Kidney epithelial cell (primary cell): ENCODE measurements at places on chromosomes 6 and 20.

DNA sequence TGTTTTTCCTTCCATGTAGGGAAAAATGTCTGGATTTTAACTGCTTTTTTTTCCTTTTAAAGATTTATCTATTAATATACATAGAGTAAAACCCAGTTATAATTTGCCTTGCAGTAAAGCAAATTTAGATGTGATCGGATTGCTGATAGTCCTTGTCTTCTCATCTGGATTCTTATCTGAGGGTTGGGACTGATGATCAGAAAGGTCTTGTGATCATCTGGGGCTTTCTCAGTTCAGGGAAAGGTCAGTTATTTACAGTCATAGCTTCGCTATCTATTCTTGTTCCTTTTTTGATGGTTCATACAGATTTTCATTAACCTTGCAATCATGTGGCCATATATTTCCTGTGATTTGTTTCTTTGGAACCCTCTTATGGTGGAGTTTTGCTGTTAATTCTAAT lies 63.8 kb upstream of the CLDN20 start:
- DNase-seq: no peak

GRCh38 chr20:20195021-20195705 lies 142.8 kb downstream of the CFAP61 start:
- no peak for DNase-seq

DNA sequence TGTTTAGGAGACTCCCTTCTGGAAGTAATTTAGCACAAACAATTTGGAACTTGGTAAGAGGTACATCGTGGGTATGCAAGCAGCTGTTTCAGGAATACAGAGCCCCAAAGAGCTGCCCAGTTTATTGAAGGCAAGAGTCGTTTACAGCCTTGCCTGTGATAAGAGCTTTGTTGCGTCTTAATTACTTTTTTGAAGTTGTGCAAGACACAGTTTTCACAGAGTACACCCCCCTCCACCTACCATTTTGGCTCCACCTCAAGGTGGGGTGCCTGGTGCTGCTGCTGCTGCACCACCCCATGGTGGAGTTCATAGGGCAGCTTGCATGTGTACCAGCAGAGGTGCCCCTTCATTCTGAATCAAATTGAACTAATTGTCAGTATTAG lies 296.1 kb downstream of the ZFAND3 start:
- DNase-seq: no peak

DNA sequence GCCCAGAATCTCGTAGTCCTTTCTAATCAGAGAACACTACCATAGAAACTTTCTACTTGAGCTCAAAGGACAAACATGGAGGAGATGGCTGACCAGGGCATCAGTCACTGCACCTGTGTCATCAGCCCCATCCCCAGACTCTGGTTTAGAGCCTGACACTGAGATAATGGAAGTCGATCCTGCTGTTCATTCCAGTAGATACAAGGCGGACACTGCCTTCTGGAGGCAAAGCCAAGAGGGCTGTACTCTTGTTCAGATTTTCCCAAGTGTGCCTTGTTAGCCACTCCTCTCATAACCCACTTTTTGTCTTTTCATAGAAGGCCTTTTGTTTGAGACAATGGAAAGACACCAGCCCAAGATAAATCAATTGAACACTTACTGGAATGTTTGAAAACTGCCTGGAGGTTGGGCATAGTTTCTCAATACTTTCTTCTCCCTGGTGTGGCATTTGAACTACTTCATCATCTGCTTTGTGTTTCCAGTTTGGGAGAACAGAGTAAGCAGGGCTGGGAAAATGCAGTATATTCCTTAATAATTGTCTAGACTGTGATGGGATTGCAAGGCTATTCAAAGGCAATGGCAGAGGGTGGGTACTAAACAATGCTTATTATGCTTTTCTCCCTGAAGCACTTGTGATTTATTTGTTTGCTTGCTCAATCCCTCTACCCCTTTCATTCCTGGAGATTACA lies 99.7 kb downstream of the CLIC5 start:
- no peak for DNase-seq

GRCh38 chr20:5822569-5822968 lies 72.4 kb downstream of the SHLD1 start:
- no peak for DNase-seq

DNA sequence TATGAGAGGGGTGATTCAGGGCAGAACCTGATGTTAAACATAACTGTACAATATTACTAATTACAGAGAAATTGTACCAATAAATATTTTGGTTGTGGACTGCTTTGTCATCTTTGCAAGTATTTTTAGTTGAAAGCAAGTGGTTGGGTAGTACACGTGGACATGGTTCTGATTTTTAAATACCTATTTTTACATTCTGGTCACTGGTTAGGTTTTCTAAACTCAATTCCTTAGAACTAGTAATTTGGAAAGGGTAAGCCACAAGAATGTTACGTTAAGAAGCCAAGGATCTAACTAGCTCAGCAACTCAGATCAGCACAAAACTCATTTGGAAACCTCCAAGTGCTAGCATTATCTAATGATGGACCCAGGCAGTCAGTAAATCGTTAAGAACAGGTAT lies 2.7 kb downstream of the EPB41L2 start:
- no peak for DNase-seq

DNA sequence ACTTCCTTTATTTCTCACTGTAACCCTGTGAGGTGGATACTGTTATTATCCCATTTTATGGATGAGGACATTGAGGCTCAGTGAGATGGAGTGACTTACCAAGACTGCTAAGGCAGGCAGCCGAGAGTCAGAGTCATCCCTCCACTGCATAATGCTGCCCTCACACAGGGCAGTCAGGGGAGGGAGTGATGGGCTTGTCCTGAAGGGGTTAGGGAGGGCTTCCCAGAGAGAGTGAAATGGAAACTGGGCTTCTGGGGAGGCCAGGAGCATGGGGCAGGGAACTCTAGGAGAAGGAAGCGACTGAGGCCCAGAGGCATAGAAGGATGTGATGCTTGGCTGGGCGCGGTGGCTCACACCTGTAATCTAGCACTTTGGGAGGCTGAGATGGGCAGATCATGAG lies 31.1 kb downstream of the TM9SF4 start:
- DNase-seq: no peak

DNA sequence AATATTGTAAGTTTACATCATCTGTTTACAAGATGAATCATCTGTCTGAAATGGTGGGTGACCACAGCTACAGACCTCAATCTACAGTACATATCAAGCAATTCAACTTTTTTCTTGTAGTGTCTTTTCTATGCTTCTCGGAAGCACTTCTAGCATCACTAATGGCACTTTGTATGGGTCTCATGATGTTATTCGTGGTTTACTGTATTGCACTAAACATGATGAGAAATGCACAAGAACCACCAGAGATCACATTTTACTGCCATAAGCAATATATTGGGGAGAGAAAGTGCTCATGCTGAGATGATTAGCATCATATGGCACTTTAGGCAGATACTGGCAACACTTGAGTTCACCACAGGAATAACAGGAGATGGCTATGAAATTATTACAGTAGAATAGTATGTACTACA lies 15.4 kb upstream of the BTBD3 start:
- no peak for DNase-seq

- DNase-seq: no peak
Measured at GRCh38 chr6:20365456-20365855, 36.2 kb upstream of the E2F3 start.

GRCh38 chr6:28720357-28721231 lies 194.9 kb downstream of the GPX5 start:
- no peak for DNase-seq

DNA sequence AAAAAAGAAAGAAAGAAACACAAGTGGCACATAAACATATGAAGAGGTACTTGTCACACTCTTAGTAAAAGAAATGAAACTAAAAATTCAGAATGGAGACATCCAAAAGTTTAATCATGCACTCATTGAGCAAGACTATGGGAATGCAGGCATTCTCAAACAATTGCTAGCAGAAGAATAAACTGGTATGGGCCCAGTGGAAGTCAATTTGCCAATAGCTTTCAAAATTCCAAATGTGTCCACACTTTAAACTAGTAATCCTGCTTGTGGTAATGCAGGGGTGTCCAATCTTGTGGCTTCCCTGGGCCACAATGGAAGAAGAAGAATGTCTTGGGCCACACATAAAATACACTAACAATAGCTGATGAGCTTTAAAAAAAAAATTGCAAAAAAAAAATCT lies 97.4 kb downstream of the EPB41L2 start:
- DNase-seq: no peak
